ENCODE measurements at places on chromosomes 7 and 10.

GRCh38 chr10:42556931-42557330 lies 81.4 kb downstream of the ZNF33B start:
- DNase-seq = no peak

DNA sequence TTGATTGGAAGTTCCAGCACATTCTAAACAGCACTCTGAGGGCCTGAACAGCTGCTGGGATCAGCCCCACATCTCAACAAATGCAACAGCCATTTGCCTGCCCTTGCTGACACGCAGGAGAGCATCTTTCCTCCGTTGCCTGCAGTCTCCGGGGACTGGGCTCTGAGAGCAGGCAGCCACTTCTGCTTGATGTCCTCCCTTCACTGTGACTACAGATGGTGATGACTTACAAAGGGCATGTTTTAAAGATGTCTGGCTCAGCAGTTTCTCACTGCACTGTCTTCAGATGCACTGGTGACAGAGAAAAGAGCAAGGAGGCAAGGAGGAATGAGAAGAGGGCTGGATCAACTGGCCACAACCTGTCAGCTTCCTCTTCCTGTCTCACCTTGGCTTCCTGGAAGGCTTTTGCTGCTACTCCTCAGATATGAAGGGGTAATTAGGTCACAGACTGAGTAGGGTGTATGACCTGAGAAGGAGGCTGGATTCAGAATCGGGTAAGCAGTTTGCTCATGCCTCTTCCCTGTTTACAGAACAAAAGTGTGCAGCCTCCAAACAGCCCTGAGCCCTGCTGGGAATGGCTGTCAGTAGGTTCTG lies 143.5 kb upstream of the GHITM start:
- no peak for DNase-seq

GRCh38 chr7:158281441-158281840 lies 306.2 kb downstream of the PTPRN2 start:
- DNase-seq = no peak

DNA sequence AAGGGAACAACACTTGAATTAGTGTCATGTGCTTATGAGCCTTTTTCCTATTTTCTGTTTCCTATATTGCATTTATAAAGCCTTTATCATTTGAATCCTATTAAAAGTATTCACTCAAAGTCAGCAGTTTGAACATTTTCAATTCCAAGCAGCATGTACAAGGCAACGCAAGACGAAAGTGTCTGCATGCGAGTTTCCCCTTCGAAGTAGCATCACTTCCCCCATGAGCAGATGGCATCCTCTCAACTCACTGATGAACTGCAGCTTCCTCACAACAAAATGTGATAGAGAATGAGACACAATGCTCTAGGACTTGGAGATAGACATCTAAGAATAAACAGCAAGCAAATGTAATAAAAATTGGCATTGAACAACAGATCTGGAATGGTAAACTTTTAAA lies 270.7 kb downstream of the PRPF18 start:
- DNase-seq = no peak

- no peak for DNase-seq
These were observed 13.7 kb downstream of the SCART1 start for GRCh38 chr10:133467286-133467911.

- no peak for DNase-seq
These were observed 67.5 kb downstream of the STRA8 start for GRCh38 chr7:135300913-135301765.

GRCh38 chr7:56174875-56175760 lies 58.9 kb upstream of the NUPR2 start:
- no peak for DNase-seq

- no peak for DNase-seq
These were observed 9.2 kb downstream of the ANXA7 start for GRCh38 chr10:73404690-73405089.

DNA sequence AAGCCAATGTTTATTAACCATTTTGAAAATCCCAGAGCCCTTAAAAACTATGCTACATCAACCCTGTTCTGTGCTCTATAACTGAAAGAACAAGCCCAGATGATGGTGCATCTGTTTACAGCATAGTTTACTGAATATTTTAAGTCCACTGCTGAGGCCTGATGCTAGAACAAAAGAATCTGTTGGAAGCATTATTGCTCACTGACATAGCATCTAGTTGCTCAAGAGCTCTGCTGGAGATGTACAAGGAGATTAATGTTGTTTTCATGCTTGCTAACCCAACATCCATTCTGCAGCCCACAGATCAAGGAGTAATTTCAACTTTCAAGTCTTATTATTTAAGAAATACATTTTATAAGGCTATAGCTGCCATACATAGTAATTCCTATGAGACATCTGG lies 181.3 kb upstream of the FEZF1 start:
- DNase-seq = no peak

GRCh38 chr7:151428378-151429236 lies 11.3 kb downstream of the CRYGN start:
- no peak for DNase-seq

- no peak for DNase-seq
These were observed 57.3 kb downstream of the CSGALNACT2 start for GRCh38 chr10:43195557-43195956.

GRCh38 chr10:43205681-43206390 lies 61.0 kb downstream of the RASGEF1A start:
- no peak for DNase-seq

GRCh38 chr7:16212610-16213009 lies 208.7 kb downstream of the CRPPA start:
- DNase-seq = no peak

- DNase-seq = no peak
These were observed 40.5 kb upstream of the TMEM273 start for GRCh38 chr10:49228677-49229076.

GRCh38 chr10:132130286-132131265 lies 56.2 kb upstream of the DPYSL4 start:
- DNase-seq = no peak

DNA sequence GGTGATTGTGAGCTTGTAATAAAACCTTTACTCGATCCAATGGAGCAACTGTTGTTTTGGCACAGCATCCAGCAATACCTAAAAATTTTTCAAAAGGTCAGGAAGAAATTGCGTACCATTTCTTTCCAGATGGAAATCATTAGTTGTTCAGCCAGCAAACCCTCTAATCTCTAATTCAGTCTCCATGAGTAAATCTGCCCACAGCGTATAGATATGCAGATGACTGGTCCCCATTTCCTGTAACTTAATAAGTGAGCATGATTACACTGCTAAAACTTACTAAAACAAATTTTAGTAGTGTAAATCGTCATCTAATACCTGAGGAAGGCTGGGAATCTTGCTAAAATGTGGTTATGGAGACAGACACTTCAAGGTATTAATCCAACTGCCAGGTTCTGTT lies 10.6 kb downstream of the SLC25A16 start:
- DNase-seq = no peak

GRCh38 chr7:19491821-19492452 lies 216.9 kb downstream of the POLR1F start:
- DNase-seq = peak; percentile 21

DNA sequence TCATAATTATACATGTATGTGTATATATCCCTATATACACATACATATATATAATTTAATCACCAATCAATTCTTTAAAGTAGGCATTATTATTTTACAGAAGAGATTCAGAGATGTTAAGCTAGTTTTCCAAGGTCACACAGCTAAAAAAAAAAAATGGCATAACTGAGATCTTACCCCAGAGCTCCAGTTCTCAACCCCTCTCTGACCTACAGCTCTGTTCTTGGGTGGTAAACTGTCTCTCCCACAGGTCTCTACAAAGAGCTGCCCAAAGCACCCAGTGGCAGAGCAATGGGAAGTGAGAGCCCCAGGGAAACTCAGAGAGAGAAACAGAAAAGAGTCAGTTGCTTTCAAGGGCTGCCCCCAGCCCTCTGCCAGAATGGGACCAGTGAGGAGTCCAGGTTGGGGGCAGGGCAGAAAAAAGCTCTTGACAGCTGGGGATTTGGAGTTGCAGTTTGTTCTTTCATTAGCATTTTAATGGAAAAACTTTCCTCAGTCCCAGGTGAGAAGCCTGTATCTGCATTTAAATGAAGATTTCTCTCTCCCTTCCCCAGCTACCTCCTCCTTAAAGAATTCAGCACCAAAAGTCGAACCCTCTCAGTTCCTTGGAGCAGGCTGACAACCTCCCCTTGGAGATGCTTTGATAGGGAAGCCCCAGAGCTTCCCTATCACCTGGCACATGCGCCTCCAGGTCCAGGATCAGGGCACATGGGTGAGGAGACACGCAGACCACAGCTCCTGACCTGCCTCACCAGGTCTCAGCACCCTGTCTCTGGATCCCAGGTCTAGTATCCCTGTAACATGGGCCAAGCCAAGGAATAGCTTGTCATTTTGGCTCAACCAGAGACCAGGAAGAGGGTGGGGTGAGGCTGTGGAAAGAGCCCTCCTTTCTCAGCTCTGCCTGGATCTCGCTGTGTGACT lies 388.1 kb downstream of the PLXNA4 start:
- no peak for DNase-seq

- DNase-seq = no peak
These were observed 30.3 kb downstream of the MKI67 start for GRCh38 chr10:128095753-128096469.

Measured in stromal cell of bone marrow (primary cell).